ENCODE measurements at places on chromosomes 1 and 21. TPM values are rescaled to one million over a fixed set of nuclear protein-coding genes. Genes with fewer than 3 reads are reported as not detected.
A peak's percentile ranks its signal among the peaks of the same experiment; 100 is the strongest.

DNA sequence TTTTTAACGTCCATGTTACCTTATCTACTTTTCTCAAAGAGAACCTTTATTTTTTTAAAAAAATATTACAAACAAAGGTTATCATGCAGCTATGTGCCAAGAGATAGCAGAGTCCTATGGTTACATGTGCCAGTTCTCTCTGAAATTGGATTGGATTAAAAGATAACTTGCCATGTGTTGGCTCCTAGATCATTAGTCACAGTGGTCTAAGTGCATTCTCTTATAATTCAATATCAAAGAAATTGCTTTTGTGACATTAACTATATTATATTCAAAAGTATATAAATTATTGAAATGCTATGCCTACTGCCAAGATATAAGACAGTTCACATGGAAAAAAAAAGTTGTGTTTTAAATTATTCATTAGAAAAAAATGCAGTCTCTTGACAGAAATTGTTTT is 494.2 kb downstream of the NEGR1 start:
- no peaks in the 10 kb centered on the region for H3K36me3 ChIP-seq
- H3K27me3 ChIP-seq = no peaks in the 10 kb centered on the region
- DNase-seq = no peak

DNA sequence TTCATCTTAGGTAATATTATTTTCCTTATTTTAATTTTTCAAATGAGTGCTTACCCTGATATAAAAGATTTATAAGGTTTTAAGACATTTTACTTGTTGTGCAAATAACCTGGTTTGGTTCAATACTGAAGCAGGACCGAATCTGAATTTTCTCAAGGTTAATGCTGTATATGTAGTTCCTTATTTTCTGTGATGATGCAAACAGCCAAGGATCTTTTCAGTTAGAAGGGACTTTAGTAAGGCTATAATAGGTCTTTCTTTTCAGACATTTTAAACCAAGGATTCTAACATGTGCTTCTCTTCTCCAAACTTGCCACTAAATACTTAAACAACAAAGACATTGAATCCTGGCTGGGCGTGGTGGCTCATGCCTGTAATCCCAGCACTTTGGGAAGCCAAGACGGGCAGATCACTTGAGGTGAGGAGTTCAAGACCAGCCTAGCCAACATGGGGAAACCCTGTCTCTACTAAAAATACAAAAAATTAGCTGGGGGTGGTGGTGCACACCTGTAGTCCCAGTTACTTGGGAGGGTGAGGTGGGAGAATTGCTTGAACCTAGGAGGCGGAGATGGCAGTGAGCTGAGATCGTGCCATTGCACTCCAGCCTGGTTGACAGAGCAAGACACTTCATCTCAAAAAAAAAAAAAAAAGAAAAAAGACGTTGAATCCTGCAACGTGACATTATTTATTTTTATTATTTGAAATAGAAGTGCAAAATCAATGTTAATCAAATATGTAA is 3.2 kb upstream of the ARPC5 start:
- H3K27ac ChIP-seq = no peak overlapping the region
- peaks cover 4% of the 10 kb centered on the region for H3K36me3 ChIP-seq
- no peaks in the 10 kb centered on the region for H3K27me3 ChIP-seq
- no peak for DNase-seq

DNA sequence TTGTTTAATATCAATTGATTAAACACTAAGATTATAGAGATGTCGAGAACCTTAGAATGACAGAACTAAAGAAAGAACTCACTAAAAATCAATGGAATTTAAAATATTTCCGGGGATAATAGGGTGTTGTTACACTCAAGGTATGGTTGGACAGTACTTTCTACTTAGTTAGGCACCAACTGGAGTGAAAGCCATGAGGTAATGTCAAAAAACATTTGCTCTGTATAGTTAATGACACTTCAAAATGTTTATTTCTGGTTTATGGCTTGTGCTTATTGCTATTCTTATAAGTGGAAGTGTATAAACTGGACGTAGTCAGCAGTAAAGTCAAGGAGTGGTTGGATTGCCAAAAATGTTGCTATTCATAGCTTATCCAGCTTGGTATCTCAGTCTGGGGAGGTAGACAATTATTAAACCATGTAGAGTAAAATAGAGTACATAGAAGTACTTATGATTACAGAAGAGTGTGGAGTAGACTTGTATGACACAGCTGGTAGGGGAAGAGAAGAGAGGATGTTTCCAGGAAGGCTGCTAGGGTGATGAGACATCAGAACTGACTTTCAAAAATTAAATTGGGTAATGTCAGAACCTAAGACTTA is 56.5 kb upstream of the BMP8A start:
- no peak for DNase-seq
- H3K27ac ChIP-seq = peak overlapping the region; percentile 61

GRCh38 chr21:44583800-44584147 is 3.4 kb upstream of the KRTAP10-5 start:
- no peak overlapping the region for H3K27ac ChIP-seq
- H3K27me3 ChIP-seq = peaks cover 28% of the 10 kb centered on the region
- no peak for DNase-seq
- H3K4me3 ChIP-seq = no peak overlapping the region
- peaks cover 9% of the 10 kb centered on the region for H3K4me1 ChIP-seq

DNA sequence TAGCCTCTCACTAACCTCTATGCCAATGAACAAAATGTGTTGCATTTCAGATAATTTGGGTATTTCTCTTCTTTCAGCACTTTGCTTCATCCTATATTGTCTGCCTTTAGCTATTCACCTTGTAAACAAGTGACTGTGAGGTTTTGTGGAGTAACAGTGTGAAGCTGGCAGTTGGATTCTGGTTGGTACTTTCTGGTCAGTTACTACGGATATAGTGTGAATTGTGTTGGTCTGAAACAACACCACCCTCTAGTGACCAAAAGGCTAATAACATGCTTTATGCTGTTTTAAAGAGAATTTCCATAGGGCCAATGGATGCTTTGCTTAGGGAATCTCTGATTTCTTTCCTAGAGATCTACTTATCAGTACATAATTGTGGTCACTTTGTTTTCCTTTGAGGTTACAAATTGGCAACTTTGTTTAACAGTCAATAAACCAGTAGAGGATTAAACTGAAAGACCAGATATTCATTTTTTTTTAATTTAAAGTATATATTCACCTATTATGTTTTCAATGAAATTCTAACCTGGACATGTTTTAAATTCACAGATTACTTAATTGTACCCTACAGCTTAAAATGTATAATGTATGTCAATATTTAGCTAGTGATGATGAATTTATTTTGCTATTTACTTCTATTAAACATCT is 2.5 kb upstream of the PTGER3 start:
- H3K27ac ChIP-seq = no peak overlapping the region
- peaks cover 18% of the 10 kb centered on the region for H3K4me1 ChIP-seq
- DNase-seq = no peak
- H3K4me3 ChIP-seq = no peak overlapping the region
- peaks cover 4% of the 10 kb centered on the region for H3K36me3 ChIP-seq

DNA sequence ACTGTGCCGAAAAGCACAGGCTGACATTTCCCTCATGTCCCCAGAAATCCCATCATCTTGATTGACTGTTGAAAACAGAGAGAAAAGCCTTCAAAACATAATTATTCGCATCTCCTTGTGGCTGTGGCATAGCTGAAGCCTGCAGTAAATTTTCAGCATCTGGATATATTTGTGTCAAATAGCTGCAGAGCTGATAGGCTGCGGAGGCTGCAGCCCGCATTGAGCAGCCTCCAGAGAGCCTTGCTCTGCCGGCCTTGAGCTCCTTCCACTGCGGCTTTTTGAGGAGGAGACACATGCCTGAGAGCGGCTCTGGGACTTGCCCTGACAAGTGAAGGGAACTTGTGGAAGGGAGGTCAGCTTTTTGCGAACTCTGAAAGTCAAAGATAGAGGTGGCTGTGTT is 144.7 kb downstream of the RYR2 start:
- H3K27me3 ChIP-seq = peaks cover 29% of the 10 kb centered on the region
- DNase-seq = no peak
- H3K4me1 ChIP-seq = no peaks in the 10 kb centered on the region
- H3K36me3 ChIP-seq = no peaks in the 10 kb centered on the region

- H3K4me3 ChIP-seq = no peak overlapping the region
- DNase-seq = no peak
- no peaks in the 10 kb centered on the region for H3K4me1 ChIP-seq
- H3K27me3 ChIP-seq = peaks cover 8% of the 10 kb centered on the region
Measured at GRCh38 chr1:185874246-185874645, 140.1 kb downstream of the HMCN1 start.

GRCh38 chr1:27646676-27647075 is 11.7 kb upstream of the FGR start:
- peaks cover 24% of the 10 kb centered on the region for H3K4me1 ChIP-seq
- no peak overlapping the region for H3K4me3 ChIP-seq
- no peaks in the 10 kb centered on the region for H3K36me3 ChIP-seq
- no peak for DNase-seq
- no peak overlapping the region for H3K27ac ChIP-seq
- H3K27me3 ChIP-seq = no peaks in the 10 kb centered on the region

- H3K36me3 ChIP-seq = peaks cover 3% of the 10 kb centered on the region
- peak overlapping the region; percentile 92 for H3K4me3 ChIP-seq
- DNase-seq = peak; percentile 17
- H3K27ac ChIP-seq = peak overlapping the region; percentile 93
Measured at GRCh38 chr1:26471498-26472319, 531 bp upstream of the HMGN2 start.

GRCh38 chr1:101745551-101746270 is 251.0 kb downstream of the OLFM3 start:
- DNase-seq = no peak
- no peak overlapping the region for H3K27ac ChIP-seq
- no peak overlapping the region for H3K4me3 ChIP-seq
- no peaks in the 10 kb centered on the region for H3K27me3 ChIP-seq
- no peaks in the 10 kb centered on the region for H3K36me3 ChIP-seq

- H3K36me3 ChIP-seq = no peaks in the 10 kb centered on the region
- H3K27ac ChIP-seq = no peak overlapping the region
- no peaks in the 10 kb centered on the region for H3K27me3 ChIP-seq
- peaks cover 19% of the 10 kb centered on the region for H3K4me1 ChIP-seq
- no peak for DNase-seq
- H3K4me3 ChIP-seq = no peak overlapping the region
Measured at GRCh38 chr21:46618738-46619379, 14.0 kb upstream of the S100B start.

GRCh38 chr1:180230791-180231505 is 884 bp downstream of the LHX4 start:
- no peak for DNase-seq
- H3K36me3 ChIP-seq = no peaks in the 10 kb centered on the region
- H3K27ac ChIP-seq = no peak overlapping the region

GRCh38 chr1:14735841-14736240 is 137.4 kb downstream of the KAZN start:
- no peak for DNase-seq
- H3K27me3 ChIP-seq = peaks cover 45% of the 10 kb centered on the region
- H3K36me3 ChIP-seq = no peaks in the 10 kb centered on the region
- no peaks in the 10 kb centered on the region for H3K4me1 ChIP-seq
- H3K4me3 ChIP-seq = no peak overlapping the region

- H3K36me3 ChIP-seq = peaks cover 4% of the 10 kb centered on the region
- no peak for DNase-seq
- H3K27me3 ChIP-seq = peaks cover 36% of the 10 kb centered on the region
- H3K27ac ChIP-seq = no peak overlapping the region
Measured at GRCh38 chr1:228752258-228752657, 17.0 kb downstream of the RHOU start.

- no peak for DNase-seq
- H3K27me3 ChIP-seq = peaks cover 5% of the 10 kb centered on the region
- no peaks in the 10 kb centered on the region for H3K36me3 ChIP-seq
Measured at GRCh38 chr1:44620072-44620471, 54.2 kb downstream of the TMEM53 start.

- DNase-seq = no peak
- peaks cover 4% of the 10 kb centered on the region for H3K4me1 ChIP-seq
- H3K27ac ChIP-seq = no peak overlapping the region
- no peaks in the 10 kb centered on the region for H3K36me3 ChIP-seq
- H3K4me3 ChIP-seq = no peak overlapping the region
Measured at GRCh38 chr1:94627771-94628498, 86.4 kb upstream of the F3 start.

Gene FALEC
- 1.1 TPM for total RNA-seq

Gene CORT
- 0.42 TPM for total RNA-seq

Gene CFAP107
- total RNA-seq = not detected

Gene RCSD1
- total RNA-seq = 101 TPM

Gene EPS8L3
- total RNA-seq = not detected

Gene SH2D2A
- 137 TPM for total RNA-seq

Gene ACP6
- total RNA-seq = 13.1 TPM

Gene CYP4X1
- not detected for total RNA-seq

Gene DTL
- 1.7 TPM for total RNA-seq

Gene GUCA2B
- total RNA-seq = not detected

Gene KPNA6
- total RNA-seq = 57.6 TPM

Gene GPR25
- 18.3 TPM for total RNA-seq

Gene CHI3L2
- total RNA-seq = 8.1 TPM
